ENCODE measurements at places on chromosomes 2 and 18.

- DNase-seq = no peak
These were observed 45.4 kb downstream of the SLC40A1 start for GRCh38 chr2:189534854-189535832.

- DNase-seq = no peak
These were observed 627.7 kb upstream of the CDH2 start for GRCh38 chr18:28804512-28805202.

DNA sequence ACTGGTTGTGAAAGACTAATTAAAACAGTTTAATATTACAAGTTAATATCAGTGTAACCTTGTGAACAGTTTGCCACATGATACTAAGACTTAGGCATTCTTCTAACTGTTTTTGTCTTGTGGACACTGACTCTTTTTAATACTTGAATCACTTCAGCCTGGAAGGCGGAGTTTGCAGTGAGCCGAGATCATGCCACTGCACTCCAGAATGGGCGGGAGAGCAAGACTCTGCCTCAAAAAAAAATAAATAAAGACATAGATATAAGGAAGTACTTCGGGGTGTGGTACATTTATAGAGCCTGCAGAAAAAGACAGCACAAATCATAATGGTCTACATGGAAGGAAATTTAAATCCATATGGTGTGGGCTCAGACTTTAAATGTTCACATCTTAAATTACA is 300.4 kb upstream of the NETO1 start:
- no peak for DNase-seq

DNA sequence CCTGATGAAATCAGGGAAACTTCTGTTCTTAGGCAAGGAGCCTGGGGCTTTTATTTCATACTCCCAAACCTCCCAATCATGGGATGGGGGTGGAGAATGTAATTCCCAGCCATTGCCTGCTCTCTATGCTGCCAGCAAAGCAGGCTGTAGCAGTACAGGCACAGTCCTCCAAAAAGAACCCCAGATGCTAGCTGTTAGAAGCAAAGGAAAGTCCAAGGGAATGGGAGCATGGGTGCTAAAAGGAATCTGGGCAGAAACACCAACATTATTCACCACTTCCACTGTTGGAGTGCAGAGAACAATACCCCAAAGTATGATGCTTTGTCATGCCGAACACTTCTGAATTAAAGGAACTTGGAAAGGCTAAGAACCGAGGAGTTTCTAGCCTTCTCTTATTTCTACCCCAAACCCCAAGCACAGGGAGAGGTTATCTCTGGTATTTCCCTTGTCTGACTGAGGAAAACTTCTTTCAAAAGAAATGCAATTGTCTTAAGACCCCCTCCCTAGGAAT is 24.7 kb downstream of the MDH1 start:
- DNase-seq = no peak

- no peak for DNase-seq
These were observed 45.7 kb upstream of the CUL3 start for GRCh38 chr2:224630659-224631550.

DNA sequence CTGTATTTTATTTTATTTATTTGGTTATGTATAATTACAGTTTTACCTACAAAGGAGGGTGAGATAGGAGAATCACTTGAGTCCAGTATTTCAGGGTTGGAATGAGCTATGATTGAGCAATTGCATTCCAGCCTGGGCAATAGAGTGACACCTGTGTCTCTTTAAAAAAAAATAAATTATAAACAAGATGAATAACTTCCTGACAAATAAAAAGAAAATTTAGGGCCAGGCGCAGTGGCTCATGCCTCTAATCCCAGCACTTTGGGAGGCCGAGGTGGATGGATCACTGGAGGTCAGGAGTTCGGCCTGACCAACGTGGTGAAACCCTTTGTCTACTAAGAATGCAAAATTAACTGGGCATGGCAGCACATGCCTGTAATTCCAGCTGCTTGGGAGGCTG is 17.3 kb downstream of the MTA3 start:
- DNase-seq = no peak

- peak; percentile 93 for DNase-seq
These were observed 83.9 kb upstream of the PKDCC start for GRCh38 chr2:41963661-41964525.

- peak; percentile 79 for DNase-seq
These were observed 2.3 kb downstream of the ZFP36L2 start for GRCh38 chr2:43224131-43224570.

All from left kidney (tissue), 8 donors.